ENCODE measurements at places on chromosomes 2 and 18.
A peak's percentile ranks its signal among the peaks of the same experiment; 100 is the strongest.

DNA sequence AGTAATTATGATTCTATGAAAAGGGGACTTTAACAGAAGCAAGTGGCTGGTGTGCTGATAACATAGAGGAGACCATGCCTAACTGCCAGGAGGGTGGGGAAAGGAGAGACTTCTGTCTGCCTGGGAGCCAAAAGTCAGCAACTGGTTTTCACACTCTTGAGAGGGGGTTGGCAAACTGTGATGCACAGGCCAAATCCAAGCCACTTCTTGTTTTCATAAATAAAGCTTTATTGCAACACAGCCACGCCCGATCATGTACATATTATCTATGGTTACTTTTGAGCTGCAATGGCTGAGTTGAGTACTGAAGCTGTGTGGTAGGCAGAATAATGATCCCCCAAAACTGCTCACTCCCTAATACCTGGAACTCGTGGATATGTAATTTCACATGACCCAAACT is 208.4 kb downstream of the LNPK start:
- DNase-seq, result no peak

DNA sequence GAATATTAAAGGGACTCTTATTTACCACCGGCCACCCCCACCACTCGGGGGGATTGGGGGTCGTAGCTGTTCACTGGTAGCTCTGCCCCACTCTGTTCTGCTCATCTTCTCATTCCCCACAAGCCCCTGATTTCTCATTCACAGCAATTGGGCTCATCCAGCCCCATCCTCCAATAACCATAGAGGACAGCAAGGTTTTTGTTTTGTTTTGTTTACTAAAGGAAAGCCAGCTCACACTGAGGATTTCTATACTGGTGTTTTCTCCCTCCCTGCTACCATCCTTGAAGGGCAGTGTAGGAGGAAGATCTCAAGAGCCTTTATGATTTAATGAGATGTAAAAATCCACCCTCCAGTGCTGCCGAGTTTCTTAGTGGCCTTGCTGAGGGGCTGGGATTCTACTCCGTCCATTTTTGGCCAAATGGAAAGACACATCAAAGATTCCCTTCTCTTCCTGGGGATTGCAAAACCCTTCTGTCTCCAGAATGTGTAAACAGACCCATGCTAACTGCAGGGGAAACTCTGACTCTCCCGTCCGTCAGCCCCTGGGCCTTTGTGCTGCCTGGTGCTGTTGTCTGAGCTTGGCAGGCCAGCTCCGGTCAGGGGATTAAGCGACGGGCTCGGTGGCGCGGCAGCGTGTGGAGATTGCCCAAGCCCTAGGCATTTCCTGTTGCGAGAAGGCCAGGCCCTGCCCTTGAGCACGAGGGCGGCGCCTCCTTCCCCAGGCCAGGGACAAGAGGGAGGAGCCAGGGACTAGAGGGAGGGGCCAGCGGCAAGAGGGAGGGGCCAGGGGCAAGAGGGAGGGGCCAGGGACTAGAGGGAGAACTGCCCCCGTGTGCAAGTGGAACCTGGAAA is 165.0 kb downstream of the ANTXR1 start:
- no peak for DNase-seq

DNA sequence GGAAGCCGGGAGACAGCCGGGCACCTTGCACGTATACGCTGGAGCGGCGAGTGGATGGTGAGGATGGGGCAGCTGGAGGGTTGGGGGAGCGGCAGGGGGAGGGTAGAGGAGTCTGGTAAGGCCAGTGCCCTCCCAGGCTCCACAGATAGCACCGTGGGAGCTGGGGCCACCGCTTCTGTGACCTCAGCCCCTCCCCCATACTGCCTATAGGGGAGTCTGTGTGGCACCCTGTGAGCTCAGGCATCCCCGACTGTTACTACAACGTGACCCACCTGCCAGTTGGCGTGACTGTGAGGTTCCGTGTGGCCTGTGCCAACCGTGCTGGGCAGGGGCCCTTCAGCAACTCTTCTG is 9.9 kb upstream of the GMPPA start:
- no peak for DNase-seq

GRCh38 chr2:226520723-226521122 is 278.9 kb downstream of the IRS1 start:
- DNase-seq, result no peak

DNA sequence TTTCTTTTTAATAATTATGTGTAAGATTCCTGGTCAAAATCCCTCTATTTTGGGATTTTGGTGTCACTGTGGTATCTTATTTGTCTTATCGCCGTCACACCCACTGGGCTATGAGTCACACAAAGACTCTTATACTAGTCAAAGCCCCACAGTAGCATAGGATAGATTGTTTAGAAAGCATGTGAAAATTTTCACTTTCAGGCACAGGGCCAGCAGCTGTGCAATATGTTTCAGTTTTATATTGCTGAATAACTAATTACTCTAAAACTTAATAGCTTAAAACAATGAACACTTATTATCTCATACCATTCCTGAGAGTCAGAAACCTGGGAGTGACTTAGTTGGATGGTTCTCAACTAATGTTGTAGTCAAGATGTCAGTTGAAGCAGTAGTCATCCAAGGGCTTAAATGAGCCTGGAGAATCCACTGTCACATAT is 24.0 kb downstream of the CFAP210 start:
- DNase-seq, result no peak

DNA sequence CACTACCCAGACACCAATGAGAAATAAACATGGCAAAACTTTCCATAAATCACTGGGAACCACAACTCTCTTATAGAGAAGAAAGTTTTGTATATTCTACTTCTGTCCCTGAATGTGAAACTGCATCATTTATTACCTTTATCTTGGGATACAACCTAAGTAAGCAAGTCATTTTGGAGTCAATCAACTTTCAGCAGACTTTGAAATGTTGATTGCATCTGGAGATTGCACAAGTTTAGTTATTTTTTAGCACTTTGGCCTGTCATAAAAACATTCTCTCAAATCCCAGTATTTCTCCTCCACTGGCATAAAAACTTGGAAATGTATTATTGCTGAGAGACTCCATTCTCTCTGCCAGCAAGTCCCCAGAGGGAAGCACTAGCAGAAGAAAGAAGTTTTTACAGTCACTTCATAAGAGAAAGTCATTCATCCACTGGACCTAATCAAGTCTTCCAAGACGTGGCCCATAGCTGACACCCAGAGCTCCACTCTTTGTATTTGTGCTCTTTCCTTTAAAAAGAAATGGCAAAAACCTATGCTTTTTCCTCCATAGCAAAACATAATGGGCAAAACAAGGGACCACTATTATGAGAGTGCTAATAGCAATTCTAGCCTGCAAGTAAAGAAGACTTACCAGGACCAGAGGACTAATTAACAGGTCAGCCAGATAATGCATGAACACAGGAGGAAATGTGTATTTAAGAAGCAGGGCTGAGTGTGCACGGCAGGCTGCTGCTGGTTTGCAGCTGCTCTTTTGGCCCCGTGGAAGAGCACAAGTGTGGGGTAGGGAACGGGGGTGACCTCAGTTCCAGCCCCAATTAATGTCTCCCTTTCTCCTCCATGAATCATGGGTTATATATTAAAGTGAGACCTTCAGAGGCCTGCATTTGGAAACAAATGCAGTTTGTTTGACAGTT is 171.5 kb downstream of the INO80D start:
- no peak for DNase-seq

DNA sequence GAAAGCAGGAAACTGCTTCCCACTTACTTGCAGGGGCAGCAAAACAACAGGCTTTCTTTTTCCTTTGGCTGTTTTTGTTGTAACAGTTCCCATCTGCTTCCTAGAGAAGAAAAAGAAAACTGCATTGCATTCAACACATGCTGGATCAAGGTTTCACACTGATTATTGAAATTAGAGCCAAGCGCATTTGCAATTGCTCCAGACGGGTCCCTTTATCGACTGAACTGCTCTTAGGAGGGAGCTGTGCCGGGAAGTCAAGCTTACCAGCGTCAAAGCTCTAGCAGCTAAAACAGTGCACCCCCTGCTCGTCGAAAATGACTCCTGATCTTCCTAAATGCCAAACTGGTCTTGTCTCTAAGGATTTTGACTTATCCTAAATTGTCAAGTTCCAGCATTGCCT is 164.0 kb upstream of the SESTD1 start:
- no peak for DNase-seq

DNA sequence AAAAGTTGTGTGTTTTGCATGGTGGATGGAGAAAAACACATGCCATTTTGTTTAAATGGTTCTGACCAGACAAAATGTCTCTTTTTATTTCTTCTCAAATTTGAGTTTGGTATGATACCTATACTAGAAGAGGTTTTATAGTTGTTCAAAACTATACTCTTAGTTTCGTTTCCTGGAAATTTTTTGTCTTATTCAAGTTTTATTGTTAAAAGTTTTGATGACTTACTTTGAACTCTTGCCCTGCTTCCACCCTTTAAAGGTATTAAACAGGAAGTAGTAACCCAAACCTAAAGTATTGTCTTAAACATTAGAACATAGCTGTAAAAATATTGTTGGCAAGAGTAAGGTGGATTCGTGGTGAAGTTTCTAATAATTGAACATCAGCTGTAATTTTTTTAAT is 98.2 kb downstream of the BABAM2 start:
- DNase-seq, result no peak

- no peak for DNase-seq
Measured at GRCh38 chr2:158518084-158518483, 61.3 kb downstream of the PKP4 start.

DNA sequence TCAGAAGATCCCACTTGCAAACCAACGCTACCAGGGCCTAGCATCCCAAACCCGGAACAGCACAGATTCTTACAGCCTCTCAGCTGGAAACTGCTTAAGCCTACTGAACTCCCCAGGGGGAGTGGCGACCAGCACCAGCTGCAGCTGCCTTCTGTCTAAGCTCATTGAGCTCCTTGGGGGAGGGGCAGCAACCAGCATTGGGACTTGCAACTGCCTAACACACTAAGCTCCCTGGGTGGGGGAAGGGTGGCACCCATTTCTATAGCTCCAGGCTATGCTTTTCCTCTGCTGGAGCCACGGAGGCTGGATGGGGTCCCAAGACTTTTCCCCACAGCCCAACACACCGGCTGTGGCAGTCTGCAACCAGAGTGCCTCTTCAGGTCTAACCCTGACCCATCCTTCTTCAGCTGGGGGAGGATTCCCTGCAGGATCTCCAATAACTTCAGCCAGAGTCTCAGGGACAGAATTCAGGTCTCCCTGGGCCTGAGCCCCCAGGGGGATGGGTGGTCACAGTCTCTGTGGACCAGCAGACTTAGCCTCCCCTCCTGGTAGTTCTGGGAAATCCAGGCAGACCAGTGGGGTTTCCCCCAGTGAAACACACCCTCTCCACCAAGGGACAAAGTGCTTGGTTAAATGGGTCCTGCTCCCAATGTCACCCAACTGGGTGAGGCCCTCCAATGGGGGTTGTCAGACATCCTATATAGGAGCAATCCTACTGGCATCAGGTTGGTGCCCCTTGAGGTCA is 45.9 kb upstream of the ITGA4 start:
- no peak for DNase-seq

- DNase-seq, result no peak
Measured at GRCh38 chr2:9310377-9310776, 103.8 kb downstream of the ASAP2 start.

DNA sequence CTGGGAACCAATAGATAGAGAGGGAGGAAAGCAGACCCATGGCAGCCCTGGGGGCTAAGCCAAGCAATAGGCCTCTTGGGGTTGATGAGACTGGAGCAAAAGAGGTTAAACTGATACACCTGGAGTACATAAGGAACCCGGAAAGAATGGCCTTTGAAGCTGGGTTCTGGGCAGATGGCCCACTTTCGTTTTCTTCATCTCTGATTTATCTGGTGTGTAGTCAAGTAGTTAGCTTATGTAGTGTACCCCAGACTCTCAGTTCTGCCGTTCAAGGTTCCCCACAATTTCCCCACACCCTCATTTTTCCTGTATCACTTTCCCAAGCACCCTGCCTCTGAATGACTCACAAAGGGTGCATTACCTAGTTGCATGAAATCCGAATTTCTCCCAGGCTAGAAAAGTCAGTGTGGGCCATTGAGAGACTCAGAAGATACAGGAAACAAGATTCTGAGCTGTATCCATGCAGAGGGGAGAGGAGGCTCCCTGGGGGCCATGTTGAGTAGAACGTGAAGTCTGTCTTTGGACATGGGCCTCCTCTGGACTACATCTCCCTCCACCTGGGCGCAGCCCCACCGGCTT is 235.0 kb downstream of the LOXHD1 start:
- DNase-seq, result no peak

DNA sequence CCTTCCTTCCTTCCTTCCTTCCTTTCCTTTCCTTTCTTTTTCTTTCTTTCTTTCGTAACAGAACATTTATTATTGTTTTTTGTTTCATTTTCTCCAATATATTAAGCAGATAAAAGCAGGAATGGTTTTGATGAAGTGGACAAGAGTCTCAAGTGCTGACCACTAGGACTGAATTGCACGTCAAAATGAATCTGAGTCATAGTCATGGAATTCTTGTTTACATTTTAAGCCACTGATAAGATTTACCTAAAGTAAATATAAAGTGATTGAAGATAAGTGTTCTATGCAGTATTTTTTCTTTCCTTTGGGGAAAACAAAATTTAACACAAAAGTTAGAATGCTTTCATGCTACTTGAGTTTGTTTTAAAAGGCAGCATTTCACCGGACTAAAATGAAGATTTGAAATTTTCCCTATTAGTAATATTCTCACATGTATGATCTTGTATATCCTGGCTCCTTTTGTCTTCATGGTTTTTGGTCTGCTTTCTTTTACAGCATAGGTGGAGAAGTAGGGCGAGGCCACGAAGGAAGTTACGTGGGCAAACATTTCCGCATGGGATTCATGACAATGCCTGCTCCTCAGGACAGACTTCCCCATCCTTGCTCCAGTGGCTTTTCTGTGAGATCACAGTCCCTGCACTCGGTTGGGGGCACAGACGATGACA is 113.5 kb downstream of the NYAP2 start:
- no peak for DNase-seq

DNA sequence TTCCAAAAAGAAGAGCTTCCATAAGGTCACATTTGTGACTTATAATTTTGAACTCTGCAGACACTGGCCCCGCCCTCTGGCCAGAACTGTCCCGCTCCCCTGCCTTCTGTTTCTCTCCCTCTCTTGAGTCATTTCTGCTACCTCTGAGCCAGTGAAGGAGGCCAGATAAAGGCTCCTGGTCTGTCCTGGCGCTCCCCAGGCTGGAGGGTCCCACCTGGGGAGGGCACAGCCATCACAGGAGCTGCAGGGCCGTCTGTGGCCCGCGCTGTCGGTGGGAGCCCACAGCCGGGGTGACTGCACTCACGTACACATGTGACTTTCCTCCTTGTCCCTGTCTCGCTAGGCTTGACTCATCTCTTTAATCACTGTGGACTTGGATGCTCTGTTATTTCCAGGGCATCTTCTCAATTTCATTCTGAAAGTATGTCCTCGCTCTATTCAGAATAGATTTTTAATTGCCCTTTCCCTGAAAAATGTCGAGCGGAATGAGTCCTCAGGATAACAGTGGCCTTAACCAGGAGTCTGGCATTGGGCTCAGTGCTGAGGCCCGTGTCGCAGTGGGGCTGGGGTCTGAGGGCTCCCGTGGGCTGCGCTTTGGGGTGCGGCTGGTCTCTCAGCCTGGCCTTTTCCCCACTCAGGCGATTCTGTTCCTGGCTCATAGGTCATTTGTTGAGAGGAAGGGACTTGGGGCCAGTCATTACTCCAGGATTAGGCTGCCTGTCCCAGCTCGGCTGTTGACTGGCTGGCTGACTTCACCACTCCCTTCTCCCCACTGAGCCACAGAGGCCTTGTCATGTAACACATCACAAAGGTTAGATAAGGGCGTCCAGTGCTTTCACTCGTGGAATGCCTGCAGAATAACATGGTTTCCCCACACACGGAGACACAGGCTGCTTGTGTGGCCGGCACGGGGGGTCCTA is 34.5 kb downstream of the KLHL29 start:
- DNase-seq, result no peak

- peak; percentile 78 for DNase-seq
Measured at GRCh38 chr2:11155381-11156035, at the start of gene SLC66A3. SLC66A3 (plus strand) TSS chr2:11155467; CDS start chr2:11155547, 80 bp downstream.

- no peak for DNase-seq
Measured at GRCh38 chr2:127778447-127778846, 32.5 kb downstream of the WDR33 start.
